ENCODE measurements at places on chromosomes 16 and 17.

- DNase-seq: no peak
These were observed 2.3 kb downstream of the ATP2A1 start for GRCh38 chr16:28880589-28880915.

- peak; percentile 41 for DNase-seq
These were observed 70.8 kb downstream of the ABR start for GRCh38 chr17:1108765-1109605.

- DNase-seq: no peak
These were observed 276.5 kb downstream of the XYLT1 start for GRCh38 chr16:17194190-17194780.

- DNase-seq: no peak
These were observed 3.6 kb downstream of the ZNRF1 start for GRCh38 chr16:75002474-75002873.

- no peak for DNase-seq
These were observed 1.4 kb downstream of the SARM1 start for GRCh38 chr17:28372945-28373274.

GRCh38 chr17:28549236-28550132 is 2.9 kb downstream of the UNC119 start:
- no peak for DNase-seq

DNA sequence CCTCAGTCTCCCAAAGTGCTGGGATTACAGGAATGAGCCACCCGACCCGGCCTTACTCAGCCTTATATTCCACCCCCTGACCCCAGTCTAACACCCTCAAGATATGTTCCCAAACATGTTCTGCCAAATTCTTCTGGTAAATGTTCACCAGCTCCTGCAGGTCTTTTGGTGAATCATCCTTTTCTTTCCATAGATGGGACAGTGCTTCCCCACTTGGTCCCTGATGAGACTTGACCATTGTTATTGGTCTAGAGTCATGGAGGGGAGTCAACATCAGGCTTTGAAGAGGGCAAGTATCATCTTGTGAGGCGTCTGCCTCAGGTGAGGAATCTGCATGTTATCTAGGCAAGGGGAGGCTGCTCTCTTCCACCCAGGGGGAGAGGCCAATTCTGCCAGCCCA is 10.4 kb upstream of the RUNDC3A start:
- DNase-seq: no peak

DNA sequence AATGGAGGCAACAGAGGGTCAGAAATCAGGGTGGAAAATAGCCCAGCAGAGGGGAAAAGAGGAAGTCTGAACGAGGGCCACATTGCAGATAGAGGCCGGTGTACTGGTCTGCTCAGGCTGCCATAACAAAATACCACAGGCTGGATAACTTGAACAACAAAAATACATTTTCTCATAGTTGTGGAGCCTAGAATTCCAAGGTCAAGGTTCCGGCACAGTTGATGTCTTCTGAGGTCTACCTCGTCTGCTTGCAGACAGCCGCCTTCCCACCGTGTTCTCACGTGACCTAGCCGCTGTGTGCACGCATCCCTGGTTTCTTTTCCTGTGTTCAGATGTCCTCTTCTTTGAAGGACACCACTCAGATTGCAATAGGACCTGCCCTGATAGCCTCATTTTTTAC is 249.4 kb downstream of the WWOX start:
- no peak for DNase-seq

- no peak for DNase-seq
These were observed 3.8 kb downstream of the OR4D2 start for GRCh38 chr17:58170622-58171021.

GRCh38 chr16:87828907-87829621 is 40.2 kb downstream of the SLC7A5 start:
- DNase-seq: no peak

- DNase-seq: no peak
These were observed 1100.6 kb upstream of the RBFOX1 start for GRCh38 chr16:6232056-6232455.

DNA sequence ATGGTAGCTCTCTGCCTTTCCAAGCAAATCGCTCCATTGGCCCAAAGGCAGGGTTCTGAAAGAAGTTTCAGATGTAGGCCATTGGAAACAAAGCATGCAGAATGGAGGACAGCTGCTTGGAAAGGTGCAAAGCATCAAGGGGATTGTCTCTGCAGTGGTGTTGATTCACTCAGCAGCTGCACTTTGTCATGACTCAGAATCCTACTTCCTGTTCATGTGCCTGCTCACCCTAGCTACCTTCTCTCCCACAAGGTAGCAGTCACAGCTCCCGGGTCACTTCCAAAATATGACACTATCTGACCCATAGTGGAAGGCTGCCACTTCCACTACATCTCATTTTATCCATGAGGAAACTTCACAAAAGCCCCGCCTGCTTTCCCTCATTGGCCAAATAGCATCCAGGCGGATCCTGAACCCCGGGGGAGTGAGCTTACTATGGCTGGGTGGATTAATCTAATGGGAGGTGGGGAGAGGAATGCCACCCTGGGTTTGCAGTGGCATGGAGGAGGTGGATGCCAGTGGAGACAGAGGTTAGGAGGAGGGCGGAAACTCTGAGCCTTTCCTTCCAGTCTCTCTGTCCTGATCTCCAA is 74.7 kb upstream of the NKD1 start:
- DNase-seq: no peak

- DNase-seq: no peak
These were observed 123.2 kb downstream of the PITPNC1 start for GRCh38 chr17:67500261-67500660.

GRCh38 chr16:30967795-30968194 is 10.2 kb downstream of the SETD1A start:
- DNase-seq: no peak
